ENCODE measurements at places on chromosomes 5 and 9.

DNA sequence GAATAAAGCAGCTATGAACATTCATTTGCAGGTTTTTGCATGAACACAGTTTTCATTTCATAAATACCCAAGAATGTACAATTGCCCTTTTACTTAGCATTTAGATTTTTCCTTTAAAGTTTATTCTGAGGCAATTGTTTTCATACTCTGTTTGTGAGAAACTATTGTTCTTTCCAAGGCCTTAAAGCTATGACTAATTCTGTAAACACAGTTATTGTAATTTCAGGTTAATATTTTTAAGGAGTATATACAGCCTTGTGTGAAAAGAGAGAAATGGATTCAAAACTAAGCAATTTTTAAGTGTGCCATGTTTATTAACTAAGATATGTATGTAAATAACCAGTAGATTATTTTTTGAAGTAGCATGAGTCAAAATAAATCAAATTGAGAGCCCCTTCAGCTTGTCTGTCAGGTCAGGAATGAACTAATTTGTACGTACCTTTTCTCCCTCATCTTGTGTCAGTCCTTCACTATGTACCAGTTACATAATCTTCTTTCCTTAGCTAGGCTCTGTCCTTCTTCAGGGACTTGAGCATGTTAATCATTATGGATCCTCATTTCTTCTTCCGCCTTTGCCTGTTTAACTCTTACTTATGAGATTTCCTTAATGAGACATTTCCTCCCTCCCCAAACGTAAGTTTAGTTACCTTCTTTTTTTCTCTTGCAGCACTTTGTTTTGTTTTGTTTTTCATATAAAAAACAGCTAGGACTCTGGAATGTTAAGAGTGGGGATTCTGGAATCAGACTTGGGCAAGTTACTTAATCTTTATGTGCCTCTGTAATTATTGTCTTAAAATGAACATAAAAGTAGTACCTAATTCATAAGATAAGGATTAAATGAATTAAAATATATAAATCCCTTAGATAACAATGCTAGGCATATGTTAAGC lies 63.6 kb downstream of the NIPBL start:
- no peak for DNase-seq

- DNase-seq = no peak
Measured at GRCh38 chr5:178394074-178394473, 161.5 kb upstream of the PHYKPL start.

GRCh38 chr9:127444283-127444920 lies 6.8 kb downstream of the RPL12 start:
- no peak for DNase-seq

DNA sequence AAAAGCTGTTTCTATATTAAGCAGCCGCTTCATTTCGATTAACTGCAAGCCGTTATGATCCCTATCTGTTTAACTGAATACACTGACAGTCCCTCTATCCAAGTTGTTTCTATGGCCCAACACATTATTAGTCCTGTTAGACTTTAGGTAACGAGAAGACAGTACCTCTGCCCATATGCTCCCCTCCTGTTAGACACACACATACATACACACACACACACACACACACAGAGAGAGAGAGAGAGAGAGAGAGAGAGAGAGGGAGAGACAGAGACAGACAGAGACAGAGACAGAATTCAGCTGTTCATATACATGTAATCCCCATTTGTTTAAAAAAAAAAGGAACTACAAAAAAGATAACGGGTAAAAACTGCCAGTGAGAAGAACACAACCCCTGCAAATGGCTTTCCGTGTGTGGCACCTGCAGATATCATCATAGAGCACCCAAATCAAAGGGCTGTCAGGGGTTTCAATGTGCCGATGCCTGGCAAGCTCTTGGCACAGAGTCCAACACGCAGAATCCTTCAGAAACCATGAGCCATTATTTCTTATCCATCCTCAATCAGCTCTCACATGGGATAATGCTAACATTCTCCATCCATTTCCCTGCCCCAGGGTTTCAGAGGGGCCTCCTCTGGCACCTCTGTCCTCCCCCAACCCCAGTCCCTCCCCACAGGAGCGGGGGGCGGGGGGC lies 144.0 kb downstream of the MYO10 start:
- no peak for DNase-seq

DNA sequence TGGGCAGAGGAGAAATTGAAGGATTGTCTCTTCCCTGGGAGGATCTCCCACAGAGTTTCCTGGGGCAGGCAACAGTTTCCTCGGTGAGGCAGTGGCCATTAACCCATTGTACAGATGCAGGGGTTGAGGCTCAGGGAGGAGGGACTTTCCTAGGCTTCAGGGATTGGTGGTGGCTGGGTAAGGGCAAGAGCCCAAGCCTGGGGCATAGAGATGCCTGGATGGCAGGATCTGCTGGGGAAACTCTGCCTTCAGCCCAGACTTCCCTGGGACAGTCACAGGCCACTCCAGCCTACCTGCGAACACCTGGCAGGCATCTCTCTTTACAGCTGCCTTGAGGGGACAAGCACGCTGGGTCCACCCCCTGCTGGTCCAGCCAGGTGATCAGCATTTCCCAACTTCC lies 3.6 kb upstream of the CSF2 start:
- DNase-seq = no peak

DNA sequence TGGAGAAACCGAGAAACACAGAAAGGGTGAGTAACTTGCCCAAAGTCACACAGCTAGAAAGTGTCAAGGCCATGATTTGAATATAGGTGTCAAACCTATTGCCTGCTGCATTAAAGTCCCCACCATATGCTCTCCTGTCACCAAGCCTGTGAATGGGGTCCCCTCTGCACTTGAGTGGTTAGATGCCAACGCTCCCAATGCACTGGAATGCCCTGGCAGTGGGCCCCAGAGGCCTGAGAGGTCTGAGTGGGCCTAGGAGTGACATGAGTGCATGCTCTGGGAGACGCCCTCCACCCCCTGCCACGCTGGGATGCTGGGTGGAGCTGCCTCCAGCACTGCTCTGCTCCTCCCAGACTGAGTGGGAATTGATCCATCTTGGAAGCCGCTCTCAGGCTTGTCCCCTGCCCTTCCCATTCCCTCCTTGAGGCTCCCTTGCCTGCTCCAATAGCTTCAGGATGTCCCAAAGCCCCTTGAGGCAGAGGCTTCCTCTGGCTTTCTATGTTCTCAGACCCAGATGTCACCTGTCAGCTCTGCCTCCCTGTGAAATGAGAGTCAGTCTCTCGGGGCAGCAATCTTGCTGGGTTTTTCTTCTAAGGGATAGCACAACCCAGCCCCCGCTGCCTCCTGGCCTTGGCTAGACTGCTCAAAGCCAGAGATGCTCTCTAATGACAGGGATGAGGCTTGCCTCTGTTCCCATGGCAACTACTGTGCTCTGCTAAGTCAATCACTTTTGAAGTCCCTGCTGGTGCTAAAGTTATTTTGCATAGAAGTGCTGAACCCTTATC lies 6.6 kb upstream of the ARSI start:
- DNase-seq = no peak

GRCh38 chr9:9091387-9091786 lies 1291.8 kb upstream of the DMAC1 start:
- DNase-seq = no peak

- no peak for DNase-seq
Measured at GRCh38 chr9:136213733-136214132, 8.8 kb upstream of the LHX3 start.

DNA sequence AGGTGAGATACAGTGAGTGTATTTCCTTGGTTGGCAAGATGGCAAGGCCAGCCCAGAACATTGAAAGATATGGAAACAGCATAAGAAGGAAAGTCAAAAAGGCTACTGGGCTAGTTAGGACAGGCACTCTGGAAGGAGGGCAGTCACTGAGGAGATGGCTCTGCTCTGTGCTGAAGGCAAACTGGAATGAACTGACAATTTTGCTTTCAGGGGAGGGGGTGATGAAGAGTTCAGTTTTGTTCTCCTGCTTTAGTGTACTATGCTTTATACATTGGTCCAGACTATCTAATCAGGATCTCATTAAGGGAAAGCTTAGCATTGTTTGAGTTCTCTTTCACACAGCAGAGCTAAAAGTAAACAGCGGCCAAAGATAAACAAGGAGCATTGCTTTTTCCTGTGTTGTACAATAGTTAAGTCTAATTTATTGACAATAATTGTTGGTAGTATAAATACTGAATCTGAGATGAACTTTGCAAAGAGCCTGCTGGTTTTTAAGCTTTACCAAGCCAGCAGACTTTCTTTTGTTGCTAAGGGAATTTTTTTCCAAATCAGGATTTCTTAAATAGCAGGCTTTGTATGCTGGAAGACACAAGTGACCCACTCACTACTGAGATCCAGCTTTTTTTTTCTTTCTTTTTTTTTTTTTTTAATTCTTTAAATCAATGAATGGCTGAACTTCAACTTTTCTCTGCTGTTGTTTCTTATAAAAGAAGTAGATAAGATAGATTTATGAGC lies 355.5 kb downstream of the ARRDC3 start:
- DNase-seq = no peak

GRCh38 chr9:89363921-89364665 lies 45.8 kb downstream of the SECISBP2 start:
- DNase-seq = no peak

- no peak for DNase-seq
Measured at GRCh38 chr5:119019949-119020348, 31.6 kb upstream of the DTWD2 start.

DNA sequence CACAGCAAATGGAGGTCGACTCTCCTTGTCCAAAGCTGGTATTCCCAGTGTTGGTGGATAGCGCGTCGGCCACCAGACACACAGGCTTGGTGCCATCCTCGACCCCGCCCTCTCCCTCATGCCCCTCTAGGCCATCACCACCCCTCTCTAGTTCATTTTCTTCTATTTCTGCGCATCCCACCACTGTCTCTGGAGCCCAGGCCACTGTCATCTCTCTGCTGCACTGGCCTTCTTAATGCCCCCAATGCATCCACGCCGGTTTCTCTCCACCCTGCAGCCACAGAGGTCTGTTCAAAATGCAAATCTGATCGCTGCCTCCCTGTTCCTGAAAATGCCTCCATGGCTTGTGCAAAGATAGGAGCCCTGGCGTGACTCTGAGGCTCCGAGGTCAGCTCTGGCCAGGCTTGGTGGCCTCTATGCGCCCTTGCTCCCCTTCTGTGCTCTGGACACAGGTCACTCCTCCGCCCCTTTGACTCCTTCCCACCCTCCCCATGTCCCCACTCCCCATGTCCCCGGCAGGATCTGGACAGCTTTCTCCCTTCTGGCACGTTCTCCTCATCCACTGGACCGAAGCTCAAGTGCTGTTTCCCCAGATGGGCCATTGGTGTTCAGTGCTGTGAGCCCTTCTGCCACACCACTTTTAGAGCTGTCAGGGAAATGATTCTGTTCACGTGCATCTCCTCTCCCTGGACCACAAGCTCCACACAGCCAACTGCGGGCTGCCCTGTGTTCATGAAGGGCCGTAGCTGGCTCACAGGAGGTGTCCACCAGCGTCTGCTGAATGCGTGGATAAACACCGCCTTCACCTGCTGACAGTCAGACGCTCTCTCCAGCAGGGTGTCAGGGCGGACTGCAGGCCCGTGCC lies 59.5 kb upstream of the RNF130 start:
- no peak for DNase-seq

DNA sequence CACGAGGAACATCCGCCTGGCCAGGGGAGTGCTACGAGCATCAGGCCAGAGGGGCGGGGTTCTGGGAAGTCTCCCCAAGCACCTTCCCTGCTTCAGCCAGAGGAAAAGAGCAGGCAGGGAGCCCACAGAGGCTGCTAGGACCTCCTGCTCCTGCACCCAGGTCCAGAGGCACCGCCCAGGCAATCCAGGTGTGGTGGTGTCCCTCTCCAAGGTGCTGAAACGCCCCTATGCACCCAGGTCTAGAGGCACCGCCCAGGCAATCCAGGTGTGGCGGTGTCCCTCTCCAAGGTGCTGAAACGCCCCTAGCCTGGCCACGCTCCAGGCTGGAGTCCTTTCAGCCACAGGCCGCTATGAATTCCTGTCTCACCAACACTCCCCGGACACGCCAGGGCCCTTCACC lies 10.7 kb upstream of the UBAC1 start:
- DNase-seq = no peak

GRCh38 chr9:70540016-70540415 lies 125.6 kb upstream of the KLF9 start:
- DNase-seq = no peak

DNA sequence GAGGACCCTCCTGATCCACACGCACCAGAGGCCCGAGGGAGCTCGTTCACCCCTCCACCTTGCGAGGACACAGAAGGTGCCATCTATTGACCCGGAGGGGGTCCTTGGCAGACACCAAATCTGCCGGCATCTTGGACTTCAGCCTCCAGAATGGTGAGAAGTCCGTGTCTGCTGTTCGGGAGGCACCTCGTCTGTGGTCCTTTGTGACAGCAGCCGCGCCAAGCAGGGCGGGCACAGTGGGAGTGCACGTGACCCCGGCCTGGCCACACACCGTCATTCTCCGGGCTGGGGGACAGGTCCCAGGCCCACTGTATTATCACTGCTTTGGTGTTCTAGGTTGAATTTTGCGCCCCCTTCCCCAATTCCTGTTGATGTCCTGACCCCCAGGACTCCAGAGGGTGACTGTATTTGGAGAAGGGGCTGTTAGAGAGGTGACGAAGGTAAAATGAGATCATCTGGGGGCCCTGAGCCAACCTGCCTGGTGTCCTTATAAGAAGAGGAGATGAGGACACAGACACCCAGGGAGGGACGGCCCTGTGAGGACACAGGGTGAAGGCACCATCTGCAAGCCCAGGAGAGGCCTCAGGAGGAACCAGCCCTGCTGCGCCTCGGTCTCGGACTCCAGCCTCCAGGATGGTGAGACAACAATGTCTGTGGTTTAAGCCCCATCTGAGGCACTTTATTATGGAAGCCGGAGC lies 15.7 kb downstream of the LPCAT1 start:
- no peak for DNase-seq

DNA sequence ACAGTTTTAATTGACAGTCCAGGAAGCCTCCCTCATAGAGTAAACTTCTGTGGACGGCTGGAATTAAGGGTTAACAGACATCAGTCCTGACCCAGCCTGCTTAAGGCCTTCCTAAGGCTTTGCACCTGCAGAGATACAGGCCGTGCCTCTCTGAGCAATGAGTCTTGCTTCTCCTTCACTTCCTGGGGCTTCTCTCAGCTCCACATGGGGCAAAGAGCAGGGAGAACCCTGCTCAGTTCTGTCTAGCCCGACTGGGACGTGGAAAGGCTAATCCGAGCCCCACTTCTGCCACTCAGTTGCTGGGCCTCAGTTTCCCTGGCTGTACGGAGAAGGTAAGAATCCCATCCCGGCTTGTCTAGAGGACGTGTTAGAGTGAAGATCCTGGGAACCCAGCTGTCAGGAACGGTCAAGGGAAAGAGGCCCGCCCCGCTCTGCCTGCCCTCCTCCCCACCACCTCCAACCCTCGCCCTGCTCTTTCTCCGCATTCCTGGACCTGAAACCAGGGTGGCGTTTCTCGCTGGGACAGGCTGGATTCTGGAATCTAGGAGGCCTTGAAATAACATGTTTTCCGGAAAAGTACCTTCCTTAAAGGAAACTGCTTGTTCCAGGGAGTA lies 6.5 kb downstream of the SPAAR start:
- DNase-seq = no peak

- no peak for DNase-seq
Measured at GRCh38 chr5:140020601-140021177, 22.4 kb downstream of the NRG2 start.

GRCh38 chr5:91318724-91319123 lies 64.4 kb downstream of the ARRDC3 start:
- no peak for DNase-seq

GRCh38 chr9:74036549-74037231 lies 460.4 kb upstream of the RORB start:
- DNase-seq = no peak

GRCh38 chr9:95026148-95026524 lies 291.4 kb downstream of the FANCC start:
- no peak for DNase-seq

- no peak for DNase-seq
Measured at GRCh38 chr5:151327585-151327984, 19.8 kb downstream of the SLC36A2 start.

- DNase-seq = no peak
Measured at GRCh38 chr5:123647066-123647465, 135.1 kb downstream of the CSNK1G3 start.

Data from AG09319 (cell line).